ENCODE measurements at places on chromosomes 2 and 18. TPM values are rescaled to one million over a fixed set of nuclear protein-coding genes. Genes with fewer than 3 reads are reported as not detected.

The IMP4 gene
- total RNA-seq: 239 TPM

The FBLN7 gene
- 2.1 TPM for total RNA-seq

The SIX3 gene
- total RNA-seq: not detected

The SLC11A1 gene
- 1.1 TPM for total RNA-seq

The RBBP8 gene
- 80.8 TPM for total RNA-seq

The UBE2F gene
- total RNA-seq: 65.8 TPM

Data from CD8-positive, alpha-beta memory T cell (primary cell).